ENCODE measurements at places on chromosomes 1 and 21.

DNA sequence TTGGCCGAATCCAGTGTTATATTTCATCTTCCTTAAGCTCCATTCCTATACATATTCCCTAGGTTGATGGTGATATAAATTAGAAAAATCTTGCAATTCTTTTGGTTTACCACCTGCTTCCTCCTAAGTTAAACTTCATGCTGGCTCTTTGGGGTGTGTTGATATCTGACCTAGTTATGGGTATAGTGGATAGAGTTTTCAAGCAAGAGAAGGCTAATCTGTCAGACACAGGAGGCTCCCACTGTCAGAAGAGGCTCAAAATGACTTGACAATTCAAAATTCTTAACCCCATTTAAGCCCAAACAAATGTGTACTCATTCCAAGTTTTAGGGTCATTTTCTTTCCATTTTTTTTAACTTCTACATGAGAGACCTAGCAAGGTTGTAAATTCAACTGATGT, 8.5 kb upstream of the SLC35D1 start:
- no peak for DNase-seq

- no peak for DNase-seq
Measured at GRCh38 chr1:237789619-237790018, 101.1 kb downstream of the ZP4 start.

DNA sequence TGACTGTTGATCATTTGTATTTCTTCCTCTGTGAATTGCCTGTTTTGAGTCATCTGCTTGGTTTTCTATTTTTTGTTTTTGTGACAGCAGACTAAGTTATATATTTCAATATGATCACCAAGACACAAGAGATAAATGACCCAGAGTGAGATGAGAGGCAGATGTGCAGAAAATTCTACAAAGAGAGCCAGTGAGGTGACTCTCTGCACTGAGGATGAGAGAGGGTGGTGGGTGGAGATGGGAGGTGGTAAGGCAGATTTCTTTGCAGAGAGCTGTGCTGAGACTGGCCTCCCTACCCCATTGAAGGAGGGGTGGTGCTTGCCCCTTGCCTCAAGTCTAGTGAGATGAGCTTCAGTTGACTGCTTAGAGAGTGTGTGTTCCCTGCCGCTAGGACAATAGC, 17.6 kb upstream of the FCAMR start:
- no peak for DNase-seq

- no peak for DNase-seq
Measured at GRCh38 chr1:33234588-33234990, 21.7 kb upstream of the ZNF362 start.

DNA sequence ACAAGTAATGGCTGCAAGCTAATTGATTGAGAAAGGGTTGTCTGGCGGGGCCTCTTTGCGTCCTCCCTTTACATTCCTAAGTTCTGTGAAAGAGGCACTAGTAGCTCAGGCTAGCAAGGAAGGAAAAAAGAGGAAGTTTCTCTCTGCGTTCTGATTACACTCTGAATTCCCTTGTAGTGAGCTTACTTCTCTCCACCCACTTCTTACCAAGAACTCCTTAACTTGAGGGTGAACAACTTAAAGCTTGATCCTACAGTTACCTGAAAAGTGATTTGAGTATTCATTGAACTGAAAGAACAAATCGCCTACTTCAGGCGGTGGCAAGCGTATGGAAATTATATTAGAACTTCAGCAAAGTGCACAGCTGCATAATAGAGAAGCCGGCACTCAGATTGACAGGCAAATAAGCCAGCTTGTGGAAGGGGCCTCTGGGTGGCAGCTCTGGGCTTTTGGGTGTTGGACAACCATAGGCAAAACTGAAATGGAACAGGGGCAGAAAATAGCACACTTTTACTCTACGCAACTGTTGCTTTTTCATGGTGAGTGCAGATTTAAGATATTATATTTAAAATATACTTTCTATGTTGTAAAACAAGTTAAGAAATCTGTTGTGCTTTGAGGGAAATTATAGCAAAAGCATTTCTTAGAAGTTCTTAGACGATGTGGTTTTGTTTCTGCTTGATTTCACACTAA, 464.5 kb downstream of the USP25 start:
- DNase-seq: no peak

GRCh38 chr1:10242135-10242534, 31.8 kb downstream of the KIF1B start:
- DNase-seq: no peak

- DNase-seq: no peak
Measured at GRCh38 chr1:230834292-230834691, 34.0 kb downstream of the C1orf198 start.

GRCh38 chr1:161932668-161933067, 91.0 kb downstream of the OLFML2B start:
- no peak for DNase-seq

Data from activated CD8-positive, alpha-beta memory T cell treated with anti-CD3 and anti-CD28 coated beads, Interleukin-2, amount 50 U/mL, for 48 hours (primary cell).